ENCODE measurements at places on chromosomes 3 and 15. TPM values are rescaled to one million over a fixed set of nuclear protein-coding genes. Genes with fewer than 3 reads are reported as not detected.

CELSR3 gene
- total RNA-seq: 2.6 TPM

GRCh38 chr3:100096866-100097265, 17.4 kb downstream of the FILIP1L start:
- H3K4me3 ChIP-seq: no peak overlapping the region
- H3K27ac ChIP-seq: peak overlapping the region; percentile 61
- H3K27me3 ChIP-seq: no peaks in the 10 kb centered on the region
- H3K36me3 ChIP-seq: no peaks in the 10 kb centered on the region
- H3K4me1 ChIP-seq: peaks cover 6% of the 10 kb centered on the region
- DNase-seq: no peak

DNA sequence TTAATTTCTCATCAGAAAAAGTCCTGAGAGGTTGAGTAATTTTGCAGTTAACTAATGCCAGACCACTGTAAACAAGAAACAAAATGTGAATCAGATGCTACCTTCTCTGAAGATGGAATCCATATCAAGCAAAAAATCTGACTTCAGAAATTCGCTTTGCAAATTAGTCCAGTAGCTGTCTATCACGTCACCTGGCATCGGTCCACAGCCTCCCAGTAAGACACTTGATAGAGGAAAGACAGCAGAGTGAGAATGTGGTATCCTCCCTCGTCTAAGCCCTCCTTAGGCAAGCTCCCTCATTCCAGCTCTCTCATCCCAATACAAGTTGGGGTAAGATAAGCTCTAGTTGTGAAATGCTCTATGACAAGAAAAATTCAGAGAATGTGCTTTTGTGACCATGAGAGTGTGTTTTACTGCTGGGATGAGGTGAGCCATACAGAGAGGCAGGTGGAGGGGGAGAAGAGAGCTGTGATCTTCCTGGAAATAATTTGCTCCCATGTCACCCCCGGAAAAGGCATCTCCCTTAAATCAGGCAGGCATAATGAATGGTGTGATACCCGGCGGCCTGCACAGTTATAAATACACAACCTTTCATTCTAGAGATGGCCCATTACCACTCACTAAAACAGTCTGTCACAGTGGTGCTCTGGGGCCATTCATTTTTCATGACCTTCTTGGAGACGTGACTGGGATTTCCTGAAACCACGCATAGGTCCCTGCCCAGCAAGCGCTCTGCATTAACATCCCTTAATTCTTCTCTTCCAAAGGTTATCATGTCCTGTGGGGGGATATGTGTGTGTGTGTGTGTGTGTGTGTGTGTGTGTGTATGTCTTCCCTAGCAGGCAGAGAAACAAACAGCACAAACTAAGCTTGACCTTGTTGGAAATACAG, 602.0 kb upstream of the KCNMB2 start:
- no peak for DNase-seq
- no peak overlapping the region for H3K4me3 ChIP-seq
- no peaks in the 10 kb centered on the region for H3K27me3 ChIP-seq
- H3K4me1 ChIP-seq: peaks cover 4% of the 10 kb centered on the region
- H3K36me3 ChIP-seq: no peaks in the 10 kb centered on the region

DNA sequence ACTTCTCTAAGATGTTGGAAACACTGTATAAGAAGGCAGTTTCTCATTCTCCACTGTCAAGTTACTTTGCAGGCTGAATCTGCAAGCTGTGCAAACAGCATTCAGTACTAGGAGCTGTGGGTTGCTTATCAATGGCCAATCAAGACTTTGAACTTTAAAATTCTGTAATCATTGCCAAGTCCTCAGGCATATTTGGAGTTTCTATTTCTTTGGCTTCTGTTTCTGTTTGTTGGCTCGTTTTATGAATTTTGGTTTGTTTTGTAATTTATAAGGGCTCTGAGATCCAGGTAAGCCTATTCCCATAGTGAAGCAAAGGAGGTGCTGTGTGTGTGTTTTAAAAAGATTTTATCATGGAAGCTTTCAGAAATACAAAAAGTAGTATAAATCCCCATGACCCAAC, 32.1 kb downstream of the TLNRD1 start:
- H3K4me1 ChIP-seq: no peaks in the 10 kb centered on the region
- H3K36me3 ChIP-seq: no peaks in the 10 kb centered on the region
